Hindlimb muscle (tissue), 1 donor: ENCODE measurements at places on chromosomes 7 and 10.

DNA sequence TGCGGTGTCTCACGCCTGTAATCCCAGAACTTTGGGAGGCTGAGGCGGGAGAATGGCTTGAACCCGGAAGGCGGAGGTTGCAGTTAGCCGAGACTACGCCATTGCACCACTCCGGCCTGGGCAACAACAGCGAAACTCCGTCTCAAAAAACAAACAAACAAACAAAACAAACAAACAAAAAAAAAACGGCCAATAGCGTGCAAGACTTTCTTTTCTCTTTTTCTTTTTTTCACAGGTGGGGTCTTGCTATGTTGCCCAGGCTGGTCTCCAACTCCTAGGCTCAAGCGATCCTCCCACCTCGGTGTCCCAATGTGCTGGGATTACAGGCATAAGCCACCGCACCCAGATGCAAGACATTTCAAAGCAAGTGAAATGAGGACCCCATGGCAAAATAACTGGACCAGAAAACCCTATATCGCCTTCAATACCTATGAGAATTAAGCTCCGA is 1.6 kb downstream of the PSAP start:
- DNase-seq = no peak

DNA sequence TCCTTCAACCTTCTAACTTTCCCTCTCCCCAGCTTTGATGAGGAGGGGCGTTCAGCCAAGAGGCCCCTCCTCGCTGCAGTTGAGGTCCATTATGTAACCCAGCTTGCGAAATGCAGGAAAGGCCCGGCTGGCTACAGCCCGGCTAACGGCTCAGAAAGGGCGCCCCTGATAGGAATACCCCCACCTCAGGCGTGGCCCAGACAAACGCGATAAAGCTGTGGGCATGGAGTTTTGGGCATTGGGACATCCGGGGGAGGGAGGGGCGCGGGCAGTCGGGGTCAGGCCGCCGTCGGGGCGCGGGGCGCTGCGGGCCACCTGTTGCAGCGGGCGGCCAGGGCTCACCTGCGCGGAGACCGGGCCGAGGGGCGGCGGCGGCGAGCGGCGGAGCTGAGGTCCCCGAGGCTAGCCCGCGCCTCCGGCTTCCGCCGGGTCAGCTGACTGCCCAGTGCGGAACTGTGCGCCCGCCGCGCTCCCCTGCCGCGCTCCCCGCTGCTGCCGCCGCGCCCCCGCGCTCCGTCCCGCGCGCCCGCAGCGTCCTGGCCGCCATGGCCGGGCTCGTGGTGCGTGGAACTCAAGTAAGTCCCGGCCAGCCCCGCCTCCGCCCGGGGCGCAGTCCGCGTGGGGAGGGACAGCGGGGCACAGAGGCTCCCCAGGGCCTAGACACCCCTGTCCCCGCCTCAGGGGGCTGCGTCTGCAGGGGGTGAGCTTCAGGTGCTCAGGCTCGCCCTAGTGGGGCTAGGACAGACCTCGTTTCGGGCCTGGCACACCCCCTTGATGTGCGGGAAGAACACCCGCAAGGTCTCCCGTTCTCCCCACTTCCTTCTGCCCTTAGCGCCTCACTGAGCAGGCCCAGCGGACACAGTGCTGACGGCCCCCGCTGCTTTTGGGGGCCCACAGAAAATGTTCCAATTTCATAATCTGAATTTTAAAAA is at the start of gene LRMDA:
Gene LRMDA (plus strand): TSS at position 445 of the 932 bp plus-strand sequence.
- peak; percentile 43 for DNase-seq

- DNase-seq = no peak
Observed at GRCh38 chr7:106824458-106824857, 40.6 kb upstream of the PIK3CG start.

GRCh38 chr7:8638076-8638475 is 204.7 kb downstream of the NXPH1 start:
- peak; percentile 6 for DNase-seq

- no peak for DNase-seq
Observed at GRCh38 chr10:11716686-11717085, 25.5 kb upstream of the ECHDC3 start.

GRCh38 chr7:115816318-115816974 is 214.1 kb downstream of the TFEC start:
- DNase-seq = no peak

GRCh38 chr10:86830043-86830591 is 73.7 kb downstream of the BMPR1A start:
- DNase-seq = no peak

DNA sequence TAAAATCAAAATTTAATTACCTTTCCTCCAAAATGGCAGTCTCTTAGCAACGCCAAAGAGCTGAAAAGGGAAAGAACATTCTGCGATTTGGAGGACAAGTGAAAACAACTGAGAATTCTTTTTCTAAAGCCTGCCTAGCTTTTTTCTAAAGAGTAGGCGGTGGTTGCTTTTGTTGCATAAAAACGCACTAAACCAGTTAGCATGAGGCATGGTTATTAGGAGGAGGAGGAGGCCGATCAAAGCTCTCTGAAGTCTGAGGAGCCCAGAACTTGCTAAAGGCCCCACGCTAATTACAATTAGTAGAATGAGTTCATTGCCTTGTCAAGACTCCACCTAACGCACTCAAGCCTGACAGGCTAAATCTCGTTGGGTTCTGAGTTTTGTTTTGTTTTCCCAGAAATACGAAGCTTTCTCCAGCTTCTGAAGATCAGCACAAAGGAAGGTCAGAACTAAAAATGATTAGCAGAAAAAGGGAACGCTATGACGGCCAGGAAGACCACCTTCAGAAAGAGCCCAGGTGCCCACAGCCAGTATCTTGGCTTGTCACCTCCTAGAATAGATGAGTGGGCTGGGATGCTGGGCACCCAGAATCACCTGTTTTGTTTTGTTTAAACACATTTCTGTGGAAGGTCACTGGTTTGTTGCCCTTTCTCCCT is 72.0 kb downstream of the FGFR2 start:
- no peak for DNase-seq

GRCh38 chr10:11106621-11107374 is 89.1 kb downstream of the CELF2 start:
- DNase-seq = no peak

GRCh38 chr7:66348959-66349358 is 143.8 kb downstream of the TPST1 start:
- DNase-seq = no peak

GRCh38 chr7:131131012-131131745 is 196.5 kb upstream of the MKLN1 start:
- DNase-seq = no peak

DNA sequence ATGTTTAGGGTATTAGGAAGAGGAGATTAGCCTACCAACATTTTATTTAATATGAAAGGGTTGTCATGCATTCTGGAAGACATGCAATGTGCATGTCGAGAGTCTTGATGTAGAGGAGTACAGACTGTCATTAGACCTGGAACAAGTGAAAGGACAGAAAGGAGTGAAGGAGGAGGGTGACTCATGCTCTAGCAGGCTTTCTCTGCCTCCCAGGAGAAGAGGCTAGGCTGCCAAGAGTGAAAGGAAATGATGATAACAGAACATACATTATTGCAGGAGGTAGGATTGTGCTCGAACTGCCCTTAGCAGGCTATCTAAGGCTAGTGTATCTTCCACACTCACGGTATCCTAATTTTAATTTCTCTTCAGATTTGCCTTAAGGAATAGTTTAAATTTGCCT is 228.8 kb downstream of the EXOC4 start:
- DNase-seq = peak; percentile 45

DNA sequence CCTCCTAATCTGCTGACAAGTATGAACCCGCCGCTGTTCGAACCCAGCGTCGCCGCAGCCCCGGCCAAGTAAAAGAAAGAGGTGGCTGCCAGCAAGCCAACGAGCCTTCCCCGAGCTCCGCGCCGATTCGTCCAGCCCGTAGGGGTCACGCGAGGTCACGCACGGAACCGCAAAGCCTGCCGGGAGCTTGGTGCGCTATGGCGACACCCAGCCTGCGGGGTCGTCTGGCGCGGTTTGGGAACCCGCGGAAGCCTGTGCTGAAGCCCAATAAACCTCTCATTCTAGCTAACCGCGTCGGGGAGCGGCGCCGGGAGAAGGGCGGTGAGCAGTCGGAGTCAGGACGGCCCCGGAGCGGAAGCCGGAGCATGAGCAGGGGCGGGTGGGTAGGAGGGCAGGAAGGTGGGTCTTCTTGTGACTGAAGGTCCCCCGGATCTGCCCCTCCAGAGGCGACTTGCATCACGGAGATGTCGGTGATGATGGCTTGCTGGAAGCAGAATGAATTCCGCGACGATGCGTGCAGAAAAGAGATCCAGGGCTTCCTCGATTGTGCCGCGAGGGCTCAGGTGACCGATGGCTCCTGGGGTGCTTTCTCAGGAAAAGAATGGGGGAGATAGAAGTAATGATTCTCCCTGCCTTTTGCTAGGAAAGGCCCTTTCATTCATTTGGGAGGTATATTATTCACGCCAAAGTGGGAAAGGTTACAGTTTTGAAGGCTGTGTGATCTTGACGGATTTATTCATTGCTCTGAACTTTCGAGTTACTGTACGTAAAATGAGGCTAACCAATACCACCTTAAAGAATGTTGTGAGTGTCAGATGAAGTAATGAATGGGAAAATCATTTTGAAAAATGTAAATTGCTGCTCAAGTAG is at the start of gene CHCHD1:
Gene CHCHD1 (plus strand): TSS at position 170 of the 870 bp plus-strand sequence. CDS start 28 bp downstream, at position 198.
- peak; percentile 94 for DNase-seq

DNA sequence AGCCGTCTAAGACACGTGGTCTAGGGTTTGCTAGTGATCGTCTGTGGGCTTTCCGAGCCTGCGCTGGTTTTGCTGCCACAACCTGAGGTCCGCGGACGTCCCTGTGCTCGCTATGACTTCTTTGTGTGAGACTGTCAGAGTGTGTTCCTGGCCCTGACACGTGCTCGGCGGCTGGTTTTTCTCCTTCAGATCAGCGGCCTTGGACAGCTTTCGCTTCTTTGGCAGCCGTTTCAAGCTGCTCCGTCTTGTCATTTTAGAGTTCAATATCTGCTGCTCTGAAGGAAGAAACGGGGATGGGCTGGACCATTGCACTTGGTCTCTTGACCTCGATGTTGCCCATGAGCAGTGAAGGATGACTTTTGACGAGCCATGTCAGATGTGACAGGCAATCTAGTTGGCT is 147.3 kb downstream of the MGMT start:
- no peak for DNase-seq

DNA sequence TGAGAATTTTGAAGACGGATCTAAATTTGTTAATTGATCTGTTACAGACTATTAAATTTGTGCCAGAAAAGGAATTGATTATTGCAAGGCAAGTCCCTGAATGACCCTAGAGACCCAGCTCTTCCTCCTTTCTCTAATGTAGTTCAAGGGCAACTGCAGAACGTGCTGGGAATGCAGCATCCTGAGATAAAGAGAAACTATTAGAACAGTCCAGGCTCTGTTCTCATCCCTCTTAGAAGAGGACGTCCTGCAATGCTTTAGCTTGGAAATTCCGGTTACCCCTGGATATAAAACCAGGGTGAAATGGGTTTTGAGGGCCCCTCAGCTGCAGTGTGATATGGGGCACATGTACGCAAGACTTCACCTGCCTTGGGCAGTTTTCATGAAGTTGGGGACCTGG is 67.3 kb downstream of the PTN start:
- no peak for DNase-seq

DNA sequence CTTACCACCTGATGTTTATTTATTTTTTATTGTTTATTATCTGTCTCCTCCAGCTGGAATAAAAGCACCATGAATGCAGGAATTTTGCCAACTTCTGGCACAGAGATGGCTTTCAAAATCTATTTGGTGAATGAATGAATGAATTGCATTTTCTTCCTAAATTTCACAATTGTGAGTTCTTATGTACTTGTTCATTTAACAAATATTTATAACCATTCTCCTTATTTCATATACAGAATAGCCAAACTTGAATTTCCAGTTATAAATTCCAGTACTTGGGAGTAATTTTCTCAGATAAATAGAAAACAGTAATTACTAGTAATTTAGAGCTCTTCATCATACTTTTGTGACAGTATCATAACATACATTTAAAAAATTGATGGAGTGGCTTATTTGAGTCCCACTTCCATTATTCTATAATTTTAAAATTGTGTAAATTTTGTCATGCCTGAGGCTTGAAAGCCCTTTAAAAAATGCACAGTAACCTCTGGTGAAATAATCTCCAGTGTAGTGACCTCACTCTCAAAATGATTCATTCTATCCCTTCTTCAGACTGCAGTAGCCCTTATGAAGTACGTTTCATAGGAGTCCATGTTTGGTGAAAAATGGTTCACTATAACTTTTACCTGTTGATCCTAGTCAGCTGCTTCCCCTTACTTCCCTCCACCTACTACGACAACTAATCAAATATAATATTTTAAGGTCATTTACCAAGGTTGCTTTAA is 40.0 kb upstream of the SRI start:
- no peak for DNase-seq

GRCh38 chr10:31146491-31147209 is 115.0 kb upstream of the ZNF438 start:
- peak; percentile 87 for DNase-seq

- DNase-seq = no peak
Observed at GRCh38 chr7:17915796-17916195, 24.5 kb downstream of the SNX13 start.
